ENCODE measurements at places on chromosomes 2 and 18. TPM values are rescaled to one million over a fixed set of nuclear protein-coding genes. Genes with fewer than 3 reads are reported as not detected.

TP53I3 gene
- total RNA-seq = 19.5 TPM

CCDC85A gene
- total RNA-seq = 0.05 TPM

ZNF521 gene
- total RNA-seq = 3.7 TPM

NXPH2 gene
- total RNA-seq = not detected

STON1 gene
- total RNA-seq = 1.2 TPM

CNGA3 gene
- not detected for total RNA-seq

FLACC1 gene
- 7.1 TPM for total RNA-seq

RBM43 gene
- 3.5 TPM for total RNA-seq

CIDEA gene
- not detected for total RNA-seq

VSNL1 gene
- 6.3 TPM for total RNA-seq

- DNase-seq = no peak
- no peaks in the 10 kb centered on the region for H3K36me3 ChIP-seq
- H3K27ac ChIP-seq = no peak overlapping the region
- H3K4me1 ChIP-seq = no peaks in the 10 kb centered on the region
Observed at GRCh38 chr2:216306868-216307267, 65.4 kb downstream of the MARCHF4 start.

- DNase-seq = no peak
- H3K27me3 ChIP-seq = no peaks in the 10 kb centered on the region
- no peaks in the 10 kb centered on the region for H3K36me3 ChIP-seq
- H3K4me3 ChIP-seq = no peak overlapping the region
- H3K4me1 ChIP-seq = no peaks in the 10 kb centered on the region
- H3K27ac ChIP-seq = no peak overlapping the region
Observed at GRCh38 chr2:197993830-197994229, 189.4 kb downstream of the PLCL1 start.

- no peak overlapping the region for H3K4me3 ChIP-seq
- H3K27ac ChIP-seq = no peak overlapping the region
- no peak for DNase-seq
- no peaks in the 10 kb centered on the region for H3K27me3 ChIP-seq
- no peaks in the 10 kb centered on the region for H3K36me3 ChIP-seq
Observed at GRCh38 chr2:147479358-147479757, 365.5 kb upstream of the ACVR2A start.

DNA sequence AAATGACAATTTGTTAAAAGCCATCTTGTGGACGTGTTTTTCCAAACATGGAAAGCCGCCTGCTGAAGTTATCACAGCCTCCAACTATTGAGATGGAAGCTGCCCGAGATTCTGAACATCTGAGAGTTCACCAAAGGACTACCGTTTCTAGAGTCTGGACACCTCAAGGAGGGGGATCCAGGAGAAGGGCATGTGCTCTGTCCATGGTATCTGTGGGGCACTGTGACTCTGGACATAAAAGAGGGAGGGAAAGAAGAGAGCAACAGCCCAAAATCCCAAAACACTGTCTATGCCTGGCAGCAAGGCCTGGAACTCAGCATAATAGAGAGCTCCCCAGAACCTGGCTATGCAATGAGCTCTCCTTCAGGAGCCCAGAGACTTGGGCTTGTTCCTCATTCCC, 319.9 kb downstream of the EN1 start:
- H3K27ac ChIP-seq = no peak overlapping the region
- H3K27me3 ChIP-seq = no peaks in the 10 kb centered on the region
- DNase-seq = no peak
- no peaks in the 10 kb centered on the region for H3K4me1 ChIP-seq
- H3K36me3 ChIP-seq = no peaks in the 10 kb centered on the region

DNA sequence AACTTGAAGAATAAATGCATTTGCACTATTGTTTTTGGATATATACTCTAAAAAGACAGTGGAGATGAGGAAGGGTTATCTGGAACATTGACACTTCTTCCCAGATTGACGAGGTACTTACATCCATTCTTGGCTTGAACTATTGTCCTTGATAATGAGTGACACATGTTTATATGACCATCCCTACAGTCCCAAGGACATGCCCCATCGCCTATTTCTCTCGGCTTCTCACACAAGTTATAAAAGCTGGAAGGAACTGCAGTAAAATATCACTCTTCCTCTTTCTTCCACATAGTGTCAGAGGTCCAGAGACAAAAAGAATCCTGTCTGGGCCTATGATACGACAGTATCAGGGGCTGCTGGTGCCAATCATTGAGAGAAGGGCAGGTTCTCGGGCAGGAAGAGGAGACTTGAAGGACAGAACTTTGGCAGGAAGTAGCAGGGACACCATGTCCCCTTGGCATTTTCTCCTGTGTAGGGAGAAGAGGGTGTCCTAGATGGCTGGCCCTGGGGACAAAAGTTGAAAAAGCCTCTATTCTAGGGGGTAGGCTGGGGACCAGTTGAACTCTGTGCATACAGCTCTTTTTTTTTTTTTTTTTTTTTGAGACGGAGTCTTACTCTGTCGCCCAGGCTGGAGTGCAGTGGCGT, 5.8 kb upstream of the CABLES1 start:
- no peaks in the 10 kb centered on the region for H3K27me3 ChIP-seq
- H3K27ac ChIP-seq = no peak overlapping the region
- DNase-seq = no peak
- peaks cover 10% of the 10 kb centered on the region for H3K4me1 ChIP-seq

DNA sequence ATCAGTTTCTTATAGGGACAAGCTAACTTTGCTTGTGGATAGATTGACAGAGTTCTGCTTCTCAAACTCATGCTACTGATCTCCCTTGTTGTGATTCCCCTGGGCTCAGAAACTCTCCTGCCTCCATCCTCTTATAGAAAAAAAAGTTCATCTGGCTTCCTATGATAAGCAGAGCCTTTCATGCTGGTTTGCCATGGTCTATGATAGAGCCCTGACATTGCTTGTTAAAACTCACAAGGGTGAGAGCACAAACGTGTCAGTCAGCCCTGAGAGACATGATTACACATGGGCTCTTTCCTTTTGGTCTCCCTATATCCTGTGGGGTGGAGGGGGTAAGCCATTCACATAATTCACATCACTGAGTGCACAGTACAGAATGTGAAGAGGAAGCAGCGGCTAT, 121.8 kb downstream of the TDRD15 start:
- no peak overlapping the region for H3K4me3 ChIP-seq
- no peaks in the 10 kb centered on the region for H3K36me3 ChIP-seq
- DNase-seq = no peak
- H3K27me3 ChIP-seq = no peaks in the 10 kb centered on the region
- no peak overlapping the region for H3K27ac ChIP-seq

GRCh38 chr2:219676586-219676985, 49.2 kb downstream of the SLC4A3 start:
- H3K4me3 ChIP-seq = no peak overlapping the region
- no peaks in the 10 kb centered on the region for H3K4me1 ChIP-seq
- H3K27me3 ChIP-seq = no peaks in the 10 kb centered on the region
- no peak overlapping the region for H3K27ac ChIP-seq

DNA sequence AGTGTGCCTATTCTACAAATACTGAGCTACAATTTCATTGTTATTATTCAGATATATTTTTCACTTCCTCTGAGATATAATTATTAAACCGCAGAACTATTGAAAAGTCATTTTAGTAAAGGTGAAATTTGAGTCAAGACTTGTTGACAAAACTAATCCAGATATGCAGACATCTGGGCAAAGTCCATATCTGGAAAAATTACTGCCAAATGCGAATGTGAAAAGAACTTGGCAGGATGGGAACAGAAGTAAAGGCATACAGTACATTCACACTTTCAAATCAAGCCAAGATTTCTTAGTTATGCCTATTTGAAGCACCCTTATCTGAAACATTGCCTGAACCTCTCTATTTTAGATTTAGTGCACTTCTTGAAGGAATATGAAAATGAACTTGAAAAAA, 923.6 kb downstream of the CCDC85A start:
- no peaks in the 10 kb centered on the region for H3K4me1 ChIP-seq
- no peak for DNase-seq
- no peaks in the 10 kb centered on the region for H3K36me3 ChIP-seq
- no peak overlapping the region for H3K27ac ChIP-seq
- H3K4me3 ChIP-seq = no peak overlapping the region
- H3K27me3 ChIP-seq = no peaks in the 10 kb centered on the region

GRCh38 chr2:186947516-186947915, 98.5 kb upstream of the ZSWIM2 start:
- H3K27ac ChIP-seq = no peak overlapping the region
- no peak overlapping the region for H3K4me3 ChIP-seq
- no peak for DNase-seq

- no peaks in the 10 kb centered on the region for H3K36me3 ChIP-seq
- H3K4me1 ChIP-seq = no peaks in the 10 kb centered on the region
- no peak for DNase-seq
- no peak overlapping the region for H3K4me3 ChIP-seq
Observed at GRCh38 chr18:34866310-34866709, 156.2 kb downstream of the DTNA start.

- H3K4me1 ChIP-seq = no peaks in the 10 kb centered on the region
- no peak overlapping the region for H3K27ac ChIP-seq
- no peak overlapping the region for H3K4me3 ChIP-seq
- no peaks in the 10 kb centered on the region for H3K27me3 ChIP-seq
Observed at GRCh38 chr2:180017784-180018183, 10.7 kb upstream of the CWC22 start.

- no peaks in the 10 kb centered on the region for H3K27me3 ChIP-seq
- H3K27ac ChIP-seq = no peak overlapping the region
- H3K4me1 ChIP-seq = peaks cover 17% of the 10 kb centered on the region
- no peak overlapping the region for H3K4me3 ChIP-seq
- H3K36me3 ChIP-seq = no peaks in the 10 kb centered on the region
Observed at GRCh38 chr2:164609790-164610189, 11.5 kb downstream of the GRB14 start.

GRCh38 chr2:121076498-121076820, 208.5 kb downstream of the TFCP2L1 start:
- no peaks in the 10 kb centered on the region for H3K36me3 ChIP-seq
- H3K4me3 ChIP-seq = no peak overlapping the region
- H3K27ac ChIP-seq = no peak overlapping the region
- no peaks in the 10 kb centered on the region for H3K4me1 ChIP-seq
- H3K27me3 ChIP-seq = peaks cover 2% of the 10 kb centered on the region

GRCh38 chr2:9102861-9103662, 99.6 kb upstream of the MBOAT2 start:
- H3K4me1 ChIP-seq = no peaks in the 10 kb centered on the region
- no peak for DNase-seq
- H3K36me3 ChIP-seq = no peaks in the 10 kb centered on the region
- H3K27ac ChIP-seq = no peak overlapping the region
- no peak overlapping the region for H3K4me3 ChIP-seq
- H3K27me3 ChIP-seq = no peaks in the 10 kb centered on the region

DNA sequence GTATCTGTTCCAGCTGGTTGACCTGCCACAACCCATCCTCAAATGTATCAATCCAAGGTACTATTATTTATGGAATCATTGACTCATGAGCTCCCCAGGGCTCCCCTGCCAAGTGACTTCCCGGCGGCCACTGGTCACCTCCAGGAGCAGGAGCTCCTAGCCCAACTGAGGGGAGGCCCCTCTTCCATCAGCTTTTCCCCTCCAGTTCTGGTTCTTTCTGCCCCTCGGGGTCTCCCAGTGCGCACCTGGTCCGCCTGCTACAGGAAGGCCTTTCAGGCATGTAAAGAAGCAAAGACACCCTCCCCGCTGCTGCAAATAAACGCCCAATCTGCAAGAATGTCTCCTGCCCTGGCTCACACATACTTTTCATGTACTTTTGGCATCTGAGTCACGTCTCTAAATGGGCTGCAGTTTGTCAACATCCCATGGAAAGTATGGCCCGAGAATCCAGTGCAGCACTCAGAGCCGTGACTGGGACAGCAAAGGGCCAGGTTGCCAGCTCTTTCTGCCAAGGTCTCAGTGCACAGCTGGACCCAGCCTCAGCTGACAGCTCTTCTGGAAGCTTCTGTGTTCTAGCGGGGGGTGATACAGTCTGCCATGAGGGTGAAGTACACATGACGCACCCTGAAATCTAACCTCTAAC, 41.4 kb downstream of the KLHL29 start:
- H3K36me3 ChIP-seq = no peaks in the 10 kb centered on the region
- no peak overlapping the region for H3K4me3 ChIP-seq
- H3K27ac ChIP-seq = no peak overlapping the region
- DNase-seq = no peak
- no peaks in the 10 kb centered on the region for H3K27me3 ChIP-seq

DNA sequence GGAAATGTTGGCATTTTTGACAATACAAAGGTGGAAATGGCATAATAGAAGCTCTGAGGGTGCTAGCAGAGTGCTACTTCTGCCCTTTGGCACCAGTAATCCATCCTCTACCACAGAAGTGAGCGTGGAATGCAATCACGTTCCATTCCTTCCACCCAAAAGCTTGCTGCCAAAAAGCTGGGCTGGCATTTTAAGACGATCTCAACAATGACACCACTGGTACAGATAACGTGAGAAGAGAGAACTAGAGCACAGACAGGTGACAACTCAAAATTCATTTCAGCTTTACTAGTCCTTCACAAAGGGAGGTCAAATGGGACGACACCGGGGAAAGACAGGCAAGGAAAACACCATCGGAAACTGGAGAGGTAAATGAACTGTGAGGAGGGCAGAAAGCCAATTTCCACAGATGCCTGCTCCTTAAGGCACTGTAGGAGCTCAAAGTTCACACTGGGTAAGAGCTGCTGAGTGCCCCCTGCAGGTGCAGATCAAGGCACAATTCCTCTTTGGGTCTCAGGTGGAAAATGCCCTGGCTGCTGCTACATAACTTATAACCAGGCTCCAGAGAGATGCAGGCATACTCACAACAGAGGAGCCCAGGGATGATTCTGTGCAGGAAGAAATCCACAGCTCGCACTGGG, 50.7 kb upstream of the RNU4ATAC start:
- H3K27me3 ChIP-seq = no peaks in the 10 kb centered on the region
- H3K36me3 ChIP-seq = peaks cover 3% of the 10 kb centered on the region
- no peak for DNase-seq
- H3K27ac ChIP-seq = no peak overlapping the region
